Amygdala (tissue), 56 donors: ENCODE measurements at places on chromosomes 3 and 15.

GRCh38 chr3:152574461-152575079 is 260.4 kb upstream of the P2RY1 start:
- peak; percentile 25 for DNase-seq

DNA sequence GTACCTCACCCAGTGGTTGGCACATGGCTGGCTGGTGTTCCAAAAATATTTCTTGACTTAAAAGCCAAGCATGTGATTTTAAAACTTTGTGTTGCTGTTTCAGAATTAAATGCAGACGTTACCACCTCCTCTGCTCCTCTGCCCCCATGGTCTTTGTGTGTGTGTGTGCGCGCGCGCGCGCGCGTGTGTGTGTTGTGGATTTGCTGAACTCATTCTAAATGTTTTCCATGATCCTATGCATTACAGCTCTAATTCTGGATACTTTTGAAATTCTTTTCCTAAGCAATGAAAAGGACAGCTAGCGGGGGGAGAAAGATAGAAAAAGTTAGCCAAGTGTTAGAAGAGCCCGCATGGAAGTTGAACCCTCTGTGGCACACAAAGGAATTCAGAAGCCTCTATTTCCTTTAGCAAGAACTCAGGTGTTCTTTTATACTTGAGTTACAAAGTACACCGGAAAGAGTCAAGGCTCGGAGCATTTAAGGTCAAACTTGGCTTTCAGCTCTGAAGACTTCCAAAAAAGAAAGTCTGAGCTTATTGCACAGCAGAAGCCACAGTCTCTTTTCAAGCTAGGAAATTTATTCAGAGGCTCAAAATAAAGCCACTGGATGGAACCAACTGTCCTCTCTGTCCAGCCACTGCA is 350.5 kb upstream of the TBL1XR1 start:
- no peak for DNase-seq

DNA sequence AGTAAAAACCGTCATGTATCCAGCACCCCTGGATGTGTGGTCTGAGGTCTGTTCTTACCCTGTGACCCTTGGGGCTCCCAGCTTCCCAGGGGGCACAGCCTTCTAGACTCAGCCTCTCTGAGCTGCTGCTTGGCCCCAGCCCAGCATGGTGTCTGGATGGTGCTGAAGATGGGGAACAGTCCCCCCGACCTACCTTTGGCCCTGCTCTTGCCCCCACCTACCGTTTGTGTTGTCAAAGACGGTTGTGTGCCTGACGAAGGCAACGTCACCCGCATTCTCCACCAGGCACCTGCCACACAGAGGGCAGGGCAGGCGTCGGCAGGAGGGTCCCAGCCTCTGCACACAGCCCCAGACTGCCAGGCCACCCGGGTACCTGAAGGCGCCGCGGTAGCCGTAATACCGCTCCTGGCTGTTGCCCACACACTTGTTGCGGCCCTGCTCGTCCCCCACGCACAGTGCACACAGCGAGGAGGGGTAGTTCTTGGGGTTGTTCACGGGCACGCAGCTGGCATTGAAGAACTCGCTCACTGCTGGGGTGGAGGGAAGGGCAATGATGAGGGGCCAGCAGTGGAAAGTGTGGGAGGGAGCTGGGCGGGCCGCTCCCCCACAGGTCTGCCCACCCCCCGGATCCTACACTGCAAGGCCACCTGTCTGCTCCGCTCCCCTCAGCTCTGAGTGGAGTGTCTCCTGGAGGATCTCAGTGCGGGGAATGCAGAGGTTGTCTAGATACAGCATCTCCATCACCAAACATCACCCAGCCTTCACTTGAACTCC is 21.0 kb downstream of the MELTF start:
- DNase-seq: no peak

DNA sequence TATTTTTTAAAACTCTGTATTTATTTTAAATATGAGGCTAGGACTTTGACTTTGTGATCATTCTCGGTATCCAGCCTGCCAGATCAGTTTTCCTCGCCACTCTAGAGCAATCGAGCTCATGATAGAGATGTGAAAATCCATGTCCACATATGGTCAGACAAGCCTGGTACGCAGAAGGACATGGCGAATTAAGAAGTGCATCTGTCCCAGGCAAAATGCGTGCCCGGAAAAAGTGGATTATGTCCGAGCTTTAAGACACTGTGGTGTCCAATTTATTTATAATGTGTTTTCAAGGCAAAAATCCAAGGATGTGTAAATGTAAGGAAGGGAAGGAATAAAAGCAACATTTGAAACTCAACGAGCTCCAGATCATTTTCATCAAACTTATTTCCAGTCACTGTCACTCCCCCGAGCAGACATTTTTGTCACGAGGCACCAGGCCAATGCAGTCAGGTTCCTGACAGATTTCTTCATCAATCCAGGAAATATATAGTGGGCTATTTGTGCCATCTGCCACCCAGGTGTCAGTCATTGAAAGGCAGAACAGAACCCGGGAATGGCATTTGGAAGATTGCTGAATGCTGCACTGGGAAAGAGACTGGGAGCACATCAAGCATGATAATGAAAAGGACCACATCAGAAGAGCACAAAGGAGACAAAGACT is 825.7 kb downstream of the SQOR start:
- DNase-seq: no peak

GRCh38 chr15:101434032-101434920 is 55.2 kb downstream of the PCSK6 start:
- DNase-seq: no peak

GRCh38 chr3:72614394-72615074 is 233.7 kb downstream of the SHQ1 start:
- no peak for DNase-seq

- no peak for DNase-seq
These were observed 93.0 kb downstream of the PGPEP1L start for GRCh38 chr15:98914626-98915025.

GRCh38 chr3:108030960-108031359 is 59.9 kb downstream of the CD47 start:
- no peak for DNase-seq

GRCh38 chr15:67370206-67370954 is 115.8 kb downstream of the IQCH start:
- DNase-seq: no peak

DNA sequence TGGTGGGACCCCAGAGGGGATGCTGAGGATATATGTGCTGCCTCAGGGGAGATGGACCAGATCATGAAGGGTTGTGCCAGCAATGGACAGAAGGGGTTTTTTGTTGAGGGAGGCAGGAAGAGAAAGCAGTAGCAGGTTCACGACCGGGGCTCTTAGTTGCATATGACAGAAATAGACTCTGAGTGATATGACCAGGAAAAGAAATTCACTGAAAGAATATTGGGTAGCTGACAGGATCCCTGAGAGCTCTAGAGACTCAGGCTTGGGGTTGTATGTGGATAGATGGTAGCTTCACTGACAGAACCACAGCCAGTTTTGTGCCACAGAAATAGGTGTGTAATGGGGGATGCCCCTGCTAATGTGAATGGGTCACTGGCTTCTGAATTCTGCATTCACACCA is 241.6 kb downstream of the ZNF621 start:
- DNase-seq: no peak

DNA sequence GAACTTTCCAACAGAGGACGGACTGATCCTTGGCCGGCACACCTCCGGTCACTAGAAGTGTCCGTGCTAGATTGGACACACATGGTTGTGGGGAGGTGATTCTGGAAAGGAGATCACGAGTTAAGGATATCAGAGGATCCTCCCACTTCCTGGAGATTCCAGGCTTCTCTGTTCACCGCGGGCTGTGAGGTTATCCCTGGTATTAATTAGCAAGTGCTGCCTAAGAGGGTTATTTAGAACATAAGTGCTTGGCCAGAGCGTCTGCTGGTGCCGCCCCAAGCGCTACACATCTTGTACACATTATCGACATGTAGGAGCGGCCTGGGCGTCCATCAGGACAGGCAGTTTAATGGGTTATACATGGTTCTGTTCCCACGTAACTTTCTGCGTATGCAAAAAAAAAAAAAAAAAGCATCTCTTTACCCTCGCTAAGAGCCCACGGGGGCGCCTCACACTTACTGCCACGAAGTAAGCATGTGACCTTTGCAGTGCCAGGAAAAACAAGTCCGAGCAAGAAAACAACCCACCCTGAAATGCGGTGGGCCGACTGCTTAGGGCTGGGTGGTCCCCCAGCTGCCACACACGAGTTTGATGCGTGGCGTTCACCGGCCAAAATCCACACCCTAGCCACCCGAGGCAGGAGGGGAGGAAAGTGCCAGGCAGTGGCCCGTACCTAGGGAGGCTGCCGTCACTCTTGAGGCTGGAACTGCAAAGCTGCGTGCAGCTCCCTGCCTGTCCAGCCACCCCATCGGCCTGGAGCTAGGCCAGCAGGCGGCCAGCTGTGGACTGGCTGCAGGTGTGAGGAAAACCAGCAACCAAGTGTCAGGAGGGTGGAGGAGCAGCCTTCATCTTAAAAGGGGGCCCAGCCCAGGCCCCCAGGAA is 78.0 kb downstream of the CPN2 start:
- DNase-seq: no peak

GRCh38 chr3:178195824-178196223 is 340.4 kb upstream of the KCNMB2 start:
- no peak for DNase-seq

GRCh38 chr3:88595026-88595425 is 445.3 kb downstream of the C3orf38 start:
- no peak for DNase-seq

- DNase-seq: no peak
These were observed 84.9 kb downstream of the NECTIN3 start for GRCh38 chr3:111156517-111156916.

GRCh38 chr15:52257734-52258062 is 37.9 kb downstream of the MYO5C start:
- no peak for DNase-seq

- DNase-seq: no peak
These were observed 63.1 kb downstream of the IFT57 start for GRCh38 chr3:108159105-108159504.

DNA sequence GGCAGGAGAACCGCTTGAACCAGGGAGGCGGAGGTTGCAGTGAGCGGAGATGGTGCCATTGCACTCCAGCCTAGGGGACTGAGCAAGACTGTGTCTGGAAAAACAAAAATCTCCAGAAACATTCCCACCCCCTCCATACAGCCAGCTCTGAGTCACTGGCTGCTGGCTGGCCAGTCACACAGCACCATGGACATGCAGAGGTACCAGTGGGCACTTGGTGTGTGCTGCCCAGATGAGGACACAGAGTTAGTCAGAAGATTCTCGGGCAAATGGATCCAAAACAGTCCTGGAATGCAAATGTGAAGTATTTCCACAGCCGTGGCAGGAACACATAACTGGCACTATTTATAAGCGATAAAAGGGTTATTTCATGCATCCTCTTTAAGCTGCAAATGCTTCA is 44.6 kb downstream of the BDH1 start:
- no peak for DNase-seq

DNA sequence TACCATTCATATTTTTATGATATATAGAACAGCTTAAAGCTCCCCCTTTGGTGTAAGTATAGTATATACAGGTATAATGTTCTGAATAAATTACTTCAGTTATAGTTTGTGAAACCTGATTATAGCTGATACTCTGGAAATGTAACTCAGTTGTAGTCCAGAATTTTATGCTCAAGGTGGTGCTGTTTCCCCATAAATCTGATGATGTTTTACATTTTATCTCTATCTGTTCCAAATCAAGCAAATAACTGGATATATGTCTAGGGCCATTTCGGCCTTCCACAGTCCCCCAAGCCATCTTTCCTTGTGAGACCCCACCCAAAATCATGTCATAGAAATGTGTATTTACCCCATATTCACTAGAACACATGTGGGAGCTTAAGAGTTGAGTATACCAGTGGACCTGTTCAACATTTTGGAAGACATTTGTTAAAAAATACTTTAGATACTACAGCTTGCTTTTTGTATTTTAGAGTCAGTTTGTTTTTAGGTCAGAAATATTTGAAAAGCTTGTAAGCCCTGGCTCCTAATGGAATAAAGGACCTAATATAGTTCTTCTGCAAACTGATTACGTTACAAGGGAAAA is 107.1 kb downstream of the ATG7 start:
- DNase-seq: no peak
